HuH-7.5 (cell line): ENCODE measurements at places on chromosomes 2 and 18.

DNA sequence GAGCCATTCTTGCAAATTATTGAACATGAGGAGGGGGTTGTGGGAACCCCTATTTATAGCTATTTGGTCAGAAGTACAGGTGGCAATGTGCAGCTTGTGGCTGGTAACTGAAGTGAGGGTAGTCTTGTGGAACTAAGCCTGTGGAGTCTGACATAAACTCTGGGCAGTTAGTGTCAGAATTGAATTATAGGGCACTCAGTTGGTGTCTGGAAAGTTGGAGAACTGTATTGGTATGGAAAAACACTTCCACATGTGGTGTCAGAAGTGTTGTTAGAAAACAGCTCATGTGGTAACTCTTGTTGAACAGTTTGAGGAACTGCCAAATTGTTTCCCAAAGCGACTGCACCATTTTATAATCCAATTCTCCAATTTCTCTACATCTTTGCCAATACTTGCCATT lies 7.5 kb downstream of the RALBP1 start:
- no peak for DNase-seq

- no peak for DNase-seq
Observed at GRCh38 chr2:191115391-191115790, 35.4 kb downstream of the STAT4 start.

- DNase-seq, result no peak
Observed at GRCh38 chr2:191167766-191168165, 17.0 kb upstream of the STAT4 start.

- DNase-seq, result no peak
Observed at GRCh38 chr2:215917953-215918620, 95.3 kb downstream of the MREG start.

DNA sequence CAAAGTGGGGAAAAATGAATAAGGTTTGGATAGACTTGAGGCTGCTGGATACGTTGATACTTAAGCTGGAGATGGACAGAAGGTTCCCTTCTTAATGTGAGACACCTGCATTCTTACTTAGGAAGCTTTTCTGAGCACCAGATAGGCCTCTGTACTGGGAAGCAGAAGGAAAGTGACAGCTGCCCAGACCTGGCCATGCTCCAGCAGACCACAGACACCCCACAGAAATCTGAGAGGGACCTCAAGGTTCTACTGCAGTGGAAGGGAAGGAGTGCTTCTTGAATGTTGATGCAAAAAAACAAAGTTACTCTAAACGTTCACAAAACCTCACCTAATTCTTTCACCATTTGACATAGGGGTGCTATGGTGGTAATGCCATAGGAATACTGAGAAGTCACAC lies 642.1 kb upstream of the ID2 start:
- no peak for DNase-seq

DNA sequence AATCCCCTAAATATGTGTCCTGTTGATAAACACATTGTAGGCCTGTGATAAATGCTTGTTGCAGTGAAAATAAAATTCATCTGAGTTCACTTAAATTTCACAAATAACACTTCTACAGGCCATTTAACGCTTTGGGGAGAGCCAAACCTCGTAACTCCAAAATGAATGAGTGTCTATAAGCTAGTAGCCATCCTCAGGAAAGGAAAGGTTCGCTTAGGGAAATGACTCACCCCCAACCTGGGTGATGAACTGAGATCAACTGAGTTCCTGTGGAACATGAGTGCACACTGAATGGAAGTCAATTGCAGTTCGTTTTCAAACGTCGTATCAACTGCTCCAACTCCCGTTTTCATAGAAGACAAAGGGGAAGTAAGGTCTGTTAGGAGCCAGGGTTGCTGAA lies 527.6 kb upstream of the ID2 start:
- no peak for DNase-seq

GRCh38 chr2:58137221-58137620 lies 90.6 kb downstream of the VRK2 start:
- DNase-seq, result no peak

GRCh38 chr18:13265008-13265910 lies 46.7 kb downstream of the LDLRAD4 start:
- DNase-seq, result no peak

DNA sequence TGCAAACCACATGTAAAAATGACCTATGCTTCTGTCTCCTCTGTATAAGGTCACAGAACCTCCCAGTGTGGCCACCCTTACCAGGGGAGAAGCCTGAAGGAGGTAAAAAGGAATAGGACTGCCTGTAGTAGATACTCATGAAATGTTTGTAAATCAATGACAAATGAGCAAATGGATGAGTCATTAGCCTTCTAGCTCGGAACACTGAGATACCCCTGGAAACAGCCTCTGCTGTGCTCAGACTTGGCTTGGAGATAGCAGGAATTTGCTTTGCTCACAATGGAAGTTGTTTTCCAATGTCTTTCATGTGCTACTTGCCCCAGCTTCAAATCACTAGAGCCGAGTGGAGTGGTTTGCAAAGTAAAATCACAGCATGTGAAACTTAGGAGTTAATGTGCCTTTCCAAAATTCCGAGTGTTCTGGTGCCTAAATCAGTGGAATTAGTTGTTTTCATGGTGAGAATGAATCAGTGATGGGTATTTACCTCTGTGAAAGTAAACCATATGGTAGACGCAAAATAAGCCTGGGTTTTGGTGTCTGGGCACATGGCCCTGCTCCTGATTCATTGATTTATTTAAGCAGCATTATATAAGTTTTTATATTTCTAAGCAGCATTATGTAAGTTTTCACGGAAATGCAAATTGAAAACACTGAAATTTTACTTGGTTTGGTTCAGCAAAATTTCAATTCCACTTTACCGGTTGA lies 154.0 kb upstream of the MAP3K20 start:
- DNase-seq, result no peak

GRCh38 chr2:21268878-21269224 lies 145.1 kb downstream of the TDRD15 start:
- DNase-seq, result no peak

- DNase-seq, result no peak
Observed at GRCh38 chr2:240121675-240122074, 14.4 kb downstream of the COPS9 start.

GRCh38 chr18:13611142-13611600 lies 115.2 kb downstream of the FAM210A start:
- DNase-seq, result no peak

GRCh38 chr2:168592181-168592831 lies 136.2 kb downstream of the CERS6 start:
- DNase-seq, result no peak

- DNase-seq, result no peak
Observed at GRCh38 chr2:123080331-123080730, 944.8 kb upstream of the CNTNAP5 start.

DNA sequence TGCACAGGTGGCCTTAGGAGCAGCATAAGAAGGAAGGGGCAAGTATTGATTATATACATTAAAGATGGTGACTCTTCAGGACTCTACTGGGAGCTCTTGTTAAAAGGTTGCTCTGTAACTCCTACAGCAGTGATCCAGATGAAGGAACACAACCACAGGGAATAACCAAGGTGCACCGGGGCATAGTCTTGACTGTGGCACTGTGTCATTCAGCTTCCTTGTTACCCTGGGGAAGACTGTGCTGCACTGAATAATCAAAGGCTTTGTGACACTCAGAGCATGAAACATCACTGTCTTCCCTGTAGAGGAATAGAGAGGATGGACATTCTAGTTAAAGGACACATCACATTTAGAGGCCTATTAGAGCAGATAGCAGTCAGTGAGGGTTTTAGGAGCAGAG lies 105.3 kb downstream of the UBE2E3 start:
- no peak for DNase-seq

GRCh38 chr2:137523931-137524330 lies 440.3 kb upstream of the HNMT start:
- DNase-seq, result no peak

GRCh38 chr2:227503433-227504406 lies 31.8 kb downstream of the AGFG1 start:
- DNase-seq, result no peak

DNA sequence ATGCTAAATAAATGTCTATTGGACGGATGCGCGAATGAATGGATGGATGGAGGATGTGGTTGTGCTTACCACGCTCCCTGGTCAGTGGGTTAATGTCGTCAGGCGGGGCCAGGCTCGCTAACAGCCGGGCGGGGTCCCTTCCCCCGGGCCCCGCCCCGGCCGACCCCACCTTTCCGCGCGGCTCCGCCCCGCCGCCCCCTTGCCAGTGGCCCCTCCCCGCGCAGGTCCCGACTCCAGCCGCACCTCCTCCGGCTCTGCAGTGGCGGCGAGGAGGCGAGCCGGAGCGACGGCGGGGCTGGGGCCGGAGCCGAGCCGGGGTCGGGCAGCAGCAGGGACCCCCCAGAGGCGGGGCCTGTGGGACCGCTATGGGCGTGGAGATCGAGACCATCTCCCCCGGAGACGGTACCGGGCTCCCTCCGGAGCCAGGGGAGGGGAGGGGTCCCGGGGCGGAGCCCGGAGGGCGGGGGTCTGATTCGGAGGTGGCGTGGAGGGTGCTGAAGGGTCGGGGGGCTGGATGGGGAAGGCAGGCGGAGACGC lies at the start of gene FKBP1B:
FKBP1B (plus strand) TSS at position 257 of the 537 bp plus-strand sequence; CDS start at position 366, 109 bp downstream.
- peak; percentile 24 for DNase-seq

GRCh38 chr2:95760806-95761525 lies 169.2 kb downstream of the TRIM43 start:
- no peak for DNase-seq

- DNase-seq, result no peak
Observed at GRCh38 chr2:228102949-228103348, 78.5 kb downstream of the SPHKAP start.

DNA sequence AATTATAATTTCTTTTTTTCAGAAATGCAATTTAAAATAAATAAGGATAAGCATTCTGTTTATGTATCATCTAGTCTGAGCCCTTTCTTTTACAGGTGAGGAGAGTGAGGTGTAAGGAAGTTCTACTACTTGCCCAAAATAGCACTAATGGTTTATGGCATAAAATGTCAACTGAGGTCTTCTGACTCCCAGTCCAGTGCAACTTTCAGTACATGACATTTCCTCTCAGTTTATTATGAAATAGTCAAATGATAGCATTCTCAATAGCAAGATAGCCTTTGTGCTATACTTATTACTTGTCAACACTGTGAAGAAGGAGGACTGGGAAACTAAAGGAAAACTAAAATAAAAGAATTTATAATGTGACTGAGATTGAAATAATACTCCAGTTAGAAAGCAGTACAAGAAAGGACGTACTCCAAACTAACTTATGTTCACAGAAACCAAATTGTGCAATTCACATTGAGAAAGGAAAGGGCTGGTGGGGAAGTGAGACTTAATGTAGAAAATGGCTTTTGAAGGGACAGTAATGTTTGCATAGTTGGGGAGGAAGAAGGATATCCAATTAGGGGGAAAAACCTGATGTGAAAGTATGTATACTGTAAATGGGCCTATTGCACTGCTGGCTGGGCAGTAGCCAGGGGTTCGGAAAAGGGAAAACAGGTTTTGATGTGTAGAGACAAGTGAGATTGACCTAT lies 166.7 kb upstream of the ZEB2 start:
- DNase-seq, result no peak

DNA sequence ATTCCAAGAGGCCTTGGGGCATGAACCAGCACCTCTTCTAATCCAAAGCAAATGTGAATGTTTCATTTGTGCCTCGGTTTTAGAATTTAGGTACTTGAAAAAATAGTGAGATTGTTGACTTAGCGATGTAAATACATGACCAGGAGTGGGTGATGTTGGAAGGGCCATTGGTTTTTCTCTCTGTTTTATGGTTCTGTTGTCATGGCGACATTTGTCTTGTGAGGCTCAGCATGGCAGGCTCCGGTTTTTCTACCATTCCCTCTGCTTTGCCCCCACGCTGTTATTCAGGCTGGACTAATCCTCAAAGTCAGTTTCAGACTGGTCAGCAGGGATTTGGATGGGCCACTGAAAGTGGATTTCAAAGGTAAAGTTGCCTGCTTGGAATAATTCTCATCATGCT lies 255.4 kb downstream of the ALPK2 start:
- no peak for DNase-seq

- DNase-seq, result no peak
Observed at GRCh38 chr18:63762518-63762917, 12.7 kb upstream of the SERPINB7 start.

DNA sequence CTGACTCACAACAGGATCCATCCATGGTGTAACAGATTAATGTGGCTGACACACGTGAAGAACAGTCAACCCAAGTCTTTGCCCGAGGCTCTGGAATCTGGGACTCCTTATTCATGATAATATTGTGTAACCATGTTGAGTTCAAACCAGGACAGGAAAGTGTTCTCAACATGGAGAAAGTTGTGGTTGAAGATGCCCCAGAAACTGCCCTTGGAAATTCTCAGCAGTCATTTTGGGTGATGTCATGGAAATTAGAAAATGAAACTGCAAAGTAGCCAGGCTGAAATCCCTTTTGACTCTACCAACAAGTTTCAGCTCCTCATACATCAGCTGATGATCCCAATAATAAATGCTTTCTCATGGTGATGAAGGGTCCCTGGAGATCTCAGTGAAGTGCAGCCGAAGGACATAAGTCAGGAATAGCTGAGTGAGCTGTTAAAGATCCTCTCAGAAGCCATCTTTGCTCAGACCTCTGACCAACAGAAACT lies 307.7 kb downstream of the TNS1 start:
- DNase-seq, result no peak

DNA sequence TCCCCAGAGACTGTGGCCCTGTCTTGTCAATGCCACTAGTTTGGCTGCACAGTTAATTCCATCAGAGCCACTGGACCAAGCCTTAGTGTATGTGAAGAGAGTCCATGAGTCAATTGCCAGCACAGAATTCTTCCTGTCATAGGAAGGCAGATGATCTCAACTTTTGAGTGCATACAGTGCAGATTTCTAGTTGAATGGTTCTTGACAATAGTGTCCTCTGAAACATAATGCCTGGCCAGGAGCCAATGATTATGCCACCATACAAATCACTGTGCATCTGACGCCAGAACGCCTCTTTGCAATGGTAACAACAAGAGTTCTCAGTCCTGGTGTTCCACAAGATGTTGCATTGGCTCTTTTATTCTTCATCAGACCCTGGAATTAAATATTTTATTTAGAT lies 7.1 kb downstream of the NEUROD1 start:
- no peak for DNase-seq

GRCh38 chr2:106096299-106097037 lies 97.6 kb downstream of the UXS1 start:
- no peak for DNase-seq

GRCh38 chr2:144372410-144373080 lies 147.4 kb downstream of the ZEB2 start:
- DNase-seq, result no peak

DNA sequence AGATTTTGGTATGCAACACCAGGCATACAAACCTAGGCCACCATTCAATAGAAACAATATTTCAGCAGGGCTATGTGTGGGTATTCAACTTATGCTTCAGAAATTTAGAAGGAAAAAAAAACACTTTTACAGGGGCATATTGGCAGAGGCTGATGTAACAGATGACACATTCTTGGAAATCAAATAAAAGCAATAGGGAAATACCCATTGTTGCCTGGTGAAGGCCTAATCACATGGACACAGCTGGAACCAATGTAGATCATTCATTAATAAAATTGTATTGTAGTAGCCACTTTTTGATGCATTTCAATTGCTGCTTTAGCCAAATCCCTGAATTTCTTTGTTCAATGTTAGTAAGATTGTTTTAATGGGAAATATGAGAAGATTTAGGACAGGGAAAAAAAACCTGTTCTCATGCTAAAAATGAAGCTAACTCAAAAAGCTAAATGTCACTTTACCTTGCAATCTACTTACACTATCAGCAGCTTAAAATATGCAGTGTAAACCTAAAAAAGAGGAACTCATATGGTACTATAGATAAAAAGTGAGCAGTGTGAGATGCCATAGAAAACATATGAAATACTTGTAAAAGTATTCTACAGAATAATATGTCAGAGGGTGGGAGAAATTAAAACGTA lies 289.4 kb downstream of the ZEB2 start:
- no peak for DNase-seq
